ENCODE measurements at places on chromosomes 4 and X. TPM values are rescaled to one million over a fixed set of nuclear protein-coding genes. Genes with fewer than 3 reads are reported as not detected.

Gene CCKAR
- not detected for total RNA-seq

GRCh38 chr4:58767598-58767997, 1657.4 kb upstream of the IGFBP7 start:
- no peak overlapping the region for H3K4me3 ChIP-seq
- no peaks in the 10 kb centered on the region for H3K36me3 ChIP-seq
- H3K4me1 ChIP-seq, result no peaks in the 10 kb centered on the region
- H3K27ac ChIP-seq, result no peak overlapping the region
- DNase-seq, result no peak
- no peaks in the 10 kb centered on the region for H3K27me3 ChIP-seq

- no peaks in the 10 kb centered on the region for H3K36me3 ChIP-seq
- H3K27me3 ChIP-seq, result no peaks in the 10 kb centered on the region
- peak; percentile 18 for DNase-seq
- H3K27ac ChIP-seq, result no peak overlapping the region
Measured at GRCh38 chr4:120874792-120875774, 47.4 kb downstream of the PRDM5 start.

- DNase-seq, result peak; percentile 73
- peak overlapping the region; percentile 37 for H3K27ac ChIP-seq
- no peaks in the 10 kb centered on the region for H3K36me3 ChIP-seq
Measured at GRCh38 chr4:57064811-57065711, 45.1 kb downstream of the IGFBP7 start.

All from lung (tissue), 17 donors.